ENCODE measurements at places on chromosomes 7 and 10. TPM values are rescaled to one million over a fixed set of nuclear protein-coding genes. Genes with fewer than 3 reads are reported as not detected.
A peak's percentile ranks its signal among the peaks of the same experiment; 100 is the strongest.

THSD7A gene
- 1.6 TPM for total RNA-seq

HOXA4 gene
- 0.97 TPM for total RNA-seq

ZNF117 gene
- 5.2 TPM for total RNA-seq

ZNF107 gene
- 3.9 TPM for total RNA-seq

- no peak for DNase-seq
Measured at GRCh38 chr7:45902820-45903219, 14.5 kb downstream of the IGFBP1 start.

GRCh38 chr7:1086588-1087464 is 1.1 kb upstream of the GPER1 start:
- DNase-seq = peak; percentile 66

DNA sequence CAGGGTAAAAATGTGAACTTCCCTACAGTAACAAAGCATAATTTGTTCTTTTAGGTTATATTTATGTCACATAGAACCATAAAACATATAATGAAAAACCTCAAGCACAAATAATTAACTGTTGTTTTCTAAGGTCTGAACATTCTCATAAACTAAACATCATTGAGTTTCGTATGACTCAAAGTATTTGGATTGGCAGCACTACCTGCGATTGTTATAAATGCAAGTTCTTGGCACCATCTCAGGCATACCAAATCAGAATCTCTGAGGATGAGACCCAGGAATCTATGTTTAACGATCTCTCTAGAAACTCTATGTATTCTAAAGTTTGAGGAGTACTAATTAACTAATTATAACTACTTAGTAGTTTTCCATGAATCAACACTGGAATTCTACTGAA is 22.5 kb downstream of the ORC5 start:
- DNase-seq = no peak
